Epithelial cell of prostate (primary cell): ENCODE measurements at places on chromosomes 6 and 20.

DNA sequence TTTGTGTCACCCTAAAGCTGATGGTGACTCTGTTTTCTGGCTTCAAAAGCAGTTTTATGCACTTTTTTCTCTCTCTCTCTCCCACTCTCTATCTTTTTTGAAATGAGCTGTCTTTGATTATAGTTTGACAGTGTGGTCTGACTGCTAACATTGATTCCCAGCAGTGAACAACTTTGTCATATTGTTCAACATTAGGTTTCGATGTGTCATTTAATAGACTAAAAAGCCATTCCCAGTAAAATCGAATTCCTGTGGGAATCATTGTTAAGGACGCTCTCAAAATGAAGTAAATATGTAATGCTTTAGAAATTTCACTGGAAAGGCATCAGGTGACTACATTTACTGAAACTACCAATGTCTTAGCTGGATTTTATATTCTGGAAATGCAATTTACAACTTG, 69.9 kb upstream of the FLRT3 start:
- DNase-seq: no peak

GRCh38 chr20:57323034-57323433, 6.6 kb upstream of the SPO11 start:
- no peak for DNase-seq

DNA sequence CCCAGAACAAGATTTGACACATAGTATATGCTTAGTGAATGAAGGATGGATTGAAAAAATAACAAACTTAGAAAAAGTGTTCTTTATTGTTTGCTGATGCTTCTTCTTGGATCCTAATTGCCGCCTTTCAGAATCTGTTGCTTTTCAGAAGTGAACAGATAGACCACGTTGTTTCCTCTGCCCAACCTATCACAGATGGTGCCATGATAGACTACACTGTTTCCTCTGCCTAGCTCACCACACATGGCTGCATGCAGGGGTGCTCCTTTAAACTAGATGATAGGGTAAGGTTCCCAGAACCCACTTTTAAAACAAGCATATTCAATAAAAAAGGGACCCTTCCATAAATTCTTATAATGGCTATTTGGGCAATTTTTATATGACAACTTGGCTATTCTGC, 4.6 kb upstream of the RGS17 start:
- no peak for DNase-seq

DNA sequence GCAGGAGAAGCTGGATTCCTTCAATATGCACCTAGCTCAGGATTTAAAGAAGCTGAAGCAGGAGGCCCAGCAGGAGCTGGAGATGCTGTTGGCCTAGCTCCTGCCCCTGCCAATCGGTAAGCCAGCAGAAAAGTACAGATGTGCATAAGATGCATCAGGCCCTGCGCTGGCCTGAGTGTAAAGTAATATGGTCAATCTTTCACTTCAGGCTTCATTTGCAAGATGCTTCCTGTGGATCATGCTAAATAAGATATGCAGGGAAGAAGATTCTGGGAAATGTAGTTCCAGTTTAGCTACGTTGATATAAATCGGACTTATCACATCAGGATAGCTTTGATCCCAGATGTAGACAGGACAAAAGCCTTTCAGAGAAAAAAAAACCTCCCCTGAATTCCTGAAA, 100.3 kb downstream of the GJA1 start:
- no peak for DNase-seq

DNA sequence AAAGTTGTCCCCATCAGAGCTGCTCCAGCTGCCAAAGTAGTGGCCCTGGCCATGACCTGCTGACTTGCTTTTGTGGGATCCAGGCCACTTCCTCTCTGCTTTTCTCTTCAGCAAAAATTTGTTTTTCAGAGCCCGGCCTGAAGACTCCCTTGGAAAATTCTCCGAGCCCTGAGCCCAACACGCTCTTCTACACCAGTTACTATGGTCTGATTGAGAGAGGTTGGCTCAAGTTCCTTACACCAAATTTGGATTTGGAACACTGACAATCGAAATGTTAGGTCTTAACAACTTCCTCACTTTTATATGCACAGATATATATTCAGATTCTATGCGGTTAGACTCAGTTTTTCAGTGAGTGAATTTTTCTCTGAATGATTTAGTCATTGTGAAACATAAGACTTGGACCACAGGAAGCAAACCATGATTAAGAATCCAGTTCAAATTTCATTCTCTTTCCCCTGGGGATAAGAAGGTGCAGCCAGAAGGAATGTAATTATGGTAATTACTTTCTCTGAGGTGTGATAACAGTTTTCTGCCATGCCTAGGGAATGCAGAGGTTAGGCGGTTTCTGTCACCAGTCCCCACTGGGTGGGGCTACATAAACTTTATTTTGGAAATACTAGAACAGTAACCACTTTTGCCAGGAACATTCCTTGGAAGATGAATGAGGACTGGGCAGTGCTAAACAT, 365.2 kb downstream of the SYNE1 start:
- no peak for DNase-seq

GRCh38 chr6:108632441-108632840, 71.7 kb downstream of the FOXO3 start:
- no peak for DNase-seq

DNA sequence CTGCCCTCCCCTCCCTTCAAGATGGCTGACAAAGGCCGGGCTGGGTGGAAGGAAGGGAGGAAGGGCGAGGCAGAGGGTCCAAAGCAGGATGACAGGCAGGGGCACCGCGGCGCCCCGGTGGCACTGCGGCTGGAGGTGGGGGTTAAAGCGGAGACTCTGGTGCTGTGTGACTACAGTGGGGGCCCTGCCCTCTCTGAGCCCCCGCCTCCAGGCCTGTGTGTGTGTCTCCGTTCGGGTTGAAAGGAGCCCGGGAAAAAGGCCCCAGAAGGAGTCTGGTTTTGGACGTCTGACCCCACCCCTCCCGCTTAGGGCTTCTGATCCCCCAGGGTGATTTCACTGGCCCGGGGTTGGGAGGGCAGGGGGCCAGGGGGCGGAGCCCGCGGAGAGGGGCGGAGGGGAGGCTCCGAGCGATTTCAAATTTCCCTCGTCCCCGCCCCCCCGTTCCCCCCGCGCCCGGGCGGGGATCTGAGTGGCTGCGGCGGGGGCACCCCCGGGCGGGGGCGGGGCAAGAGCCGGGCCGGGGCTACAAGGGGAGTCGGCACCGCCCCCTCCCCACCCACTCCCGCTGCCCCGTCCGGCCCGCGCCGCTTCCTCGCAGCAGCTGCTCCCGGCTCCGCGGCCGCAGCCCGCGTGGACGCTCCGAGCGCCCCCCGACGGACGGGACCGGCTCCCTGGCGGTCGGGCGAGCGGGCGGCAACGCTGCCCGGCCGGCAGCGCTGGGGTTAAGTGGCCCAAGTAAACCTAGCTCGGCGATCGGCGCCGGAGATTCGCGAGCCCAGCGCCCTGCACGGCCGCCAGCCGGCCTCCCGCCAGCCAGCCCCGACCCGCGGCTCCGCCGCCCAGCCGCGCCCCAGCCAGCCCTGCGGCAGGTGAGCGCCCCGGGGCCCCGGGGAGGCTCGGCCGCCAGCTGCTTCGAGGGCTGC, at the start of gene DNMT3B:
Gene DNMT3B (plus strand): TSS at position 555 of the 923 bp plus-strand sequence. CDS start 17,939 bp downstream, outside the sequence.
- no peak for DNase-seq

DNA sequence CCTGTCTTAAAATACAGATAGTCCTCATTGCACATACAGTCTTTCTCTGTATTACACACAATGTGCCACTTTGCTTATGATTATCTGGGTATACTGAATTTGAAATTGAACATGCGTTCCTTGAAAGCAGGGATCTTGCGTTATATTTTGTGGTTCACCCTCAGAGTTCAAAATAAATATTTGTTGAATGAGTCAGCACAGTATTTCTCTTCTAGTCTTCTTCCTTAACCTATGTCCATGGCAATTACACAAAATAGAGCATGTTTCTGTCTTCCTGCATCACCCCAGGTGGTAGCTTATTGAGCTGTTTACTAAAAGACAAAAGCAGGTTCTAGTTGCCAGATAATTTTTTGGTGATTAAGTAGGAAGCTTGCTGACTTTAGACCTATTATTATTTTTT, 272.9 kb upstream of the FERMT1 start:
- no peak for DNase-seq

DNA sequence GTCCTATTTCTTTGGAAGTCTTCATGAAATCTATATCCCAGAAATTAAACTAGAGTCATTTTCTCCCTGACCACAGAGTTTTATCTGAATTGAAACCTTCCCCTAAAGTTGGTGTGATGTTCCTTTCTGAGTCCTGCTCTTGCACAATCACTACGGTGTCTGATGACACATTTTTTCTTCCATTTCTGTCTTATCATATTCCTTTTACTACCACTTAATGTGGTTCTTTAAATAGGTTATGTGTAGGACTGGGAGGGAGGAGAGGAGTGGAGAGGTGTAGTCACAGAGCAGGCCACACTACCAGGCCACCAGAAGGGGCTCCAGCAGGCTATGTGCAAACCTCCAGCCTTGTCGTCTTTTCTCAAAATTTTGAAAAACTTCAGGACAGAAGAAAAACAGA, 39.7 kb upstream of the ATXN1 start:
- no peak for DNase-seq

DNA sequence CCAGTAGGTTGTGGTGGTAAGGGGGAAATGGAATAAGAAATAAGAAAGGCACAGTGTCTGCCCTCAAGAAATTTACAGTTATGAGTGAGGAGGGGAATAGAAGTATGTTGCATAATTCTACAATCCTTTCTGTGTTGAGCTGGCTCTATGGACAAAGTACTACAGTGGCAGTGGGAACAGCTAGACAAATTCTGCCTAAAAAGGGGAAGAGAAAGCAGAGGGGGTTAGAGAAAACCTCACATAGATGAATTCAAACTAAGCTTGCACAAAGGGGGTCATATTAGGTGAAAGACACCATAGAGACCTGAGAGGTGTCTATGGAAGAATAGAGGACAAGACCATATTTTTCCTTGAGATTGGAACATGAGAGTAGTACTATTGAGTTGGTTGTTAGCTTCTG, 146.9 kb upstream of the VGLL2 start:
- DNase-seq: no peak

DNA sequence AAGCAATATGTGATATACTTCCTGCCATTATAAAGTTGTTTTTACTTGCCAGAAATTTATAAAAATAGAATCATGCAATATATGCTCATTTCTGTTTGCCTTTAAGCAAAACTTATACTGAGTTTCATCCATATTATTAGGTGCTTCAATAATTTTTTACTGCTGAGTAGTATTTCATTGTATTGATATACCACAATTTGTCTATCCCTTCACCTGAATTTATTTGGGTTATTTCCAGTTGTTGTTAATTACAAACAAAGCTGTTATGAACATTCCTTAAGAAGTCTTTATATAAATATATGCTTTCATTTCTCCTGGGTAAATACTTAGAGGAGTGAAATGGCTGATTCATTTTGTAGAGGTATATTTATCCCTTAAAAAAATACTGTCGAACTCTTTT, 864.1 kb downstream of the HACE1 start:
- DNase-seq: no peak

DNA sequence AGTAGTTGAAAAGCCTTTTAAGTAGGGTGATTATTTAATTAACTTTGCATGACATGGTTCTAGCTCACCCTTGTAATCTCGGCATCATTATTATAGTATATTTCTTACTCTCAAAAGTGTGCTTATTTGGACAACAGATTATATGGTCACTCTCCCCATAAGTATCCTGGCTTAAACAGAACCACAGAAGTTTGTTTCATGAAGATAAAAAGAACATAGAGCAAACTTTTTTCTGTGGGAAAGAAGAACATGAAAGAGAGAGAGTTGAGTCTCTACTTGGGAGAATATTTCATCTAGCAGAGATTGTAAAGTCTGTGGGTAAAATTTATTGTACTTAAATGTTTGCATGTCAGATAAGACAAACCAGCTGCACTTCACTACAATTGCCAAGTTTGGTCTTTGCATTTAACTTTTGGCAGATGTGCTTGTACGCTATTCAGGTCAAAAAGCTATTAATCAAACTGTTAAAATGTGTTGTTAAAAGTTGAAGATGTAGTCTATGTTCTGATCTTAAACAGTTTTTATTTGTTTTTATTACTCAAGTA, 33.4 kb upstream of the PRIM2 start:
- DNase-seq: no peak

GRCh38 chr6:27814665-27815424, 97.4 kb downstream of the OR2B2 start:
- DNase-seq: peak; percentile 84

DNA sequence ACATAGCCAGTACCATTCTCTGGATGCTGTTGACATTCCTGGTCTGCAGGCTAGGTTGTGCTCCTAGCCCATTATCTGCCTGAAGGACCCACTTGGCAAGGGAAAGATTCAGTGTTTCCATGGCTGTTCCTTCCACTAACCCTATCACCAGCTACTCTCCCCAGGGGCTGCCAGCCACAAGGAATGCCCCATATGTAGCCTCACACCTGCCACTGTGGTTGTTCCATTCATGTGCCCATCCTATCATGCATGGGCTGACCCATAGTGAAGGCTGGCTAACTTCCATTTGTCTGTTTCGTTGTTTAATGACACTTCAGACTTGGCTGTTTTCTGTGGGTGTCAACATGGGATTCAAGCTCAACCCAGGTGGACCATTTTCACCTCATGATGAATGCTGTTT, 25.6 kb upstream of the HLA-A start:
- DNase-seq: no peak

- DNase-seq: no peak
Observed at GRCh38 chr6:28357036-28357435, 7.3 kb downstream of the ZKSCAN3 start.

- DNase-seq: no peak
Observed at GRCh38 chr6:142420802-142421201, 119.0 kb downstream of the ADGRG6 start.

GRCh38 chr6:20661721-20662120, 127.5 kb downstream of the CDKAL1 start:
- DNase-seq: peak; percentile 77

- DNase-seq: no peak
Observed at GRCh38 chr6:89081129-89081422, 525 bp downstream of the PNRC1 start.

DNA sequence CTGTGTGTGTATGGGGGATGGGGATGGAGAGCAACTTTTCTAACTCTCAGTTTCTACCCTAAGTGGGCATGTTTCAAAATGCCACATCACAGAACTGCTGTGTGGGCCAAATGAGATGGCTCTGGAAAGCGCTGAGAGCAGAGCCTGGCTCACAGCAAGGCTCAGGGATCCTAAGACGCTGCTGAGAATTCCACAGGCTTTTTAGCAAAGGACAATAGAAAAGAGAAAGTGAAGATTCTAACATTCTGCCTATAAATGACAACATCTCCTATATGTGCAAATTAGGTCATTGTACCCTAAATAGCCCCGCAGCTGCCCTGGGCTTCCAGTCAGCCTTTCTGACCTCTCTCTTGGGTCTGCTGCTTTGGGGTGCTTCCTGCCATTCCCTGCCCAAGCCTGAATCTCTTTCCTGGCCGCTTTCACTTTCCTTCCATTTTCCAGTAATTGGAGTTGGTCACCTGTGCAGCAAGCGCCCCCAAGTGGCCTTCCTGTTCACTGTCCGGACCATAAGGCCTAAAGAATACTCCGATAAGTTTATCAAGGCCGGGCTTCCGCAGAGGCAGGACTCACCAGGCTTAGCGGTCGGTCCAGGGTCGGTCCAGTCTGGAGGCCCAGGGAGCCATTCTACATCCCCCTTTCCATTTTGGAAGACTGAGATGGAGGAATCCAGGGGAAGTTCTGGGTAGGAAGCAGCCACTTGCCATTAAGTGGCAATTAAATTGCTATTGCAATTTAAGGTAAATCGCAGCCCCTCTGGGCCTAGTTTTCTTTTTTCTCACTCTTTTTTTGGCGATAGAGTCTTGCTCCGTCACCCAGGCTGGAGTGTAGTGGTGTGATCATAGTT, 6.7 kb upstream of the DDR1 start:
- DNase-seq: no peak
